Hypothalamus (tissue), 51 donors: ENCODE measurements at places on chromosomes 5 and 9.

- DNase-seq = no peak
Observed at GRCh38 chr9:123606141-123606540, 250.1 kb downstream of the CRB2 start.

GRCh38 chr5:149264439-149265067 lies 7.1 kb upstream of the AFAP1L1 start:
- no peak for DNase-seq

DNA sequence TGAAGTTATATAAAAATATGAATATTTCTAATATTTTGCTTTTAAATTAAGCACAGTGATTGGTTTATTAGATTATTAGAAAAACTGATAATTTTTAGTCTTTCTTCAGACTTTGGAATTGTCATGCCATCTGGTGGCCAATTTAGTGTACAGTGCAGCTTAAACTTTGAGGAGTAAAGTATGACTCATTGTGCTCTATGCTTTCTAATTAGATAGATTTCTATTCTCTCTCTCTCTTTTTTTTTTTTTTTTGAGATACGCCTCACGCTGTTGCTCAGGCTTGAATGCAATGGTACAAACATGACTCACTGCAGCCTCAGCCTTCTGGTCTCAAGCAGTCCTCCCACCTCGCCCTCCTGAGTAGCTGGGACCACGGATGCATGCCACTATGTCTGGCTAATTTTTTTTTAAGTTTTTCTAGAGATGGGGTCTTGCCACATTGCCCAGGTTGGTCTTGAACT lies 42.1 kb upstream of the GPR21 start:
- no peak for DNase-seq

DNA sequence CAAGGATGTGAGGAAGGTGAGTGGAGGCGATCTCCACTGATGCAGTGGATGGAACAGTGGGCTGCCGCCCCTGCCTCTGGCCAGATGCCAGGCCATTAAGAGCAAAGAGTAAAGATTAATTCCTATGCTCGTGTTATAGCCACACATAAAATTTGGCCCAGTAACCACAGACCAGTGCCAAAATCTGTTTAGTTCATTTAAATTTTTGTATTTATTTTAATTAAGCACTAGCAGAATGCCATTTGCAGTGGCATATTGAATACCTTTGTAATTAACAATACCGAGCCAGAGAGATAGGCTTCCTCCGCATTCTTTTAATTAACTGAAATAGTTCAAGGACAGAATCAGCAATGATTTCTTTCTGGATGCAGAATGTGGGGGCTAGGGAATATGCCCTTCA lies 179.8 kb downstream of the MED10 start:
- DNase-seq = no peak

DNA sequence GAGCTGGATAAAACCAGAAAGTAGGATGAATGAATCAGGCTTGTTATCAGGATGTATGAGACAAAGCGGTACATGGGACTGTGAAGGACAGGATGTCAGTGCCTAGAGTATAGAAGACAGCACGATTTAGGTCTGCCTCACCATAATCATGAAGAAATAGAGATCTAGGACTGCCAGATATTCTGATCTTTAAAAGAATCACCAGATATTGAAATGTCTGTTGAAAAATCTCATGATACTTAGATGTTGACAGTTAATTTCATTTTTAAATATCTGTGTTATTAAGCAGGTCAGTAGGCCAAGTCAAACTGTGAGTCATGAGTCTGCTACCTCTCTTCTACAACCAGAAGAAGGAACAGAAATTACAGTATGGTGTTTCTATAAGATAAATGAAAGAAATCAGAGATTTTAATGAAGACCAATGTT lies 65.0 kb downstream of the ST8SIA4 start:
- DNase-seq = no peak

- no peak for DNase-seq
Observed at GRCh38 chr5:179271821-179272325, 73.4 kb downstream of the ADAMTS2 start.

DNA sequence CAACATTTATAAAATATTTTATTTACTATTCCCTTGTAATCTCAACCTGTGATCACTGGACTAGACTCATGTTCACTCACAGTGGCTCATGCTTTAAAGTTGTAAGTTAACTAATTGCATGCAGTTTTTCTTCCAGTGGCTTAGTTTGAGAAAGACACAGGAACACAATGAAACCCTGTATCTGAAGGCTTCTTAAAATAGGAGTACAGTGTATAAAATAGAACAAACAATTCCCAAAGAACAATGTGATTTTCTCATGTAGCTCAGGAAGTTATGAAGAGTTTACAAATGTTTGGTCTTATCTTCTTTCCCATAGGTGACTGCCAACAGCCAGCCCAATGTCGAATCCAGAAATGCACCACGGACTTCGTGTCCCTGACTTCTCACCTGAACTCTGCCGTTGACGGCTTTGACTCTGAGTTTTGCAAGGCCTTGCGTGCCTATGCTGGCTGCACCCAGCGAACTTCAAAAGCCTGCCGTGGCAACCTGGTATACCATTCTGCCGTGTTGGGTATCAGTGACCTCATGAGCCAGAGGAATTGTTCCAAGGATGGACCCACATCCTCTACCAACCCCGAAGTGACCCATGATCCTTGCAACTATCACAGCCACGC lies 5.9 kb downstream of the RGMB start:
- DNase-seq = no peak

GRCh38 chr5:164206196-164206595 lies 700.8 kb downstream of the MAT2B start:
- no peak for DNase-seq

GRCh38 chr5:28399211-28399610 lies 1360.8 kb upstream of the CDH9 start:
- DNase-seq = no peak

DNA sequence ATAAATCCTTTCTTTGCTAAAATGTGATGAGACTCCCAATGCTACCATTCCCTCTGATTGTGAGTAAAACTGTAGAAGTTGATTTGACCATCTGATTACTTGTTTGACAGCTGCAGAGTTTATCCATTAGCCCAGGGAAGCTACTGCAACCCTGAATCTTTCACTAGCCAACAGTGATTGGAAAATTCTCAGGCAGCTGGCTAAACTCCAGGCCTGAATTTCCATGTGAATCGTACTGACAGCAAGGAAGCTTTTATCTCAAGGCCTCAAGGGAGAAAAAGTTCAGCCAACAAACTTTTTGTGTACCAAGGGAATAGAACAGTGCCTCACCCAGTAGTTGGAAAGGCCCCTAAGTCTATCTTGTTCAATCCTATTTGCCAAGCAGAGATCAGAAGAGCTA lies 246.7 kb upstream of the TRPM3 start:
- DNase-seq = no peak

- DNase-seq = no peak
Observed at GRCh38 chr5:137760719-137761516, 6.8 kb upstream of the HNRNPA0 start.

DNA sequence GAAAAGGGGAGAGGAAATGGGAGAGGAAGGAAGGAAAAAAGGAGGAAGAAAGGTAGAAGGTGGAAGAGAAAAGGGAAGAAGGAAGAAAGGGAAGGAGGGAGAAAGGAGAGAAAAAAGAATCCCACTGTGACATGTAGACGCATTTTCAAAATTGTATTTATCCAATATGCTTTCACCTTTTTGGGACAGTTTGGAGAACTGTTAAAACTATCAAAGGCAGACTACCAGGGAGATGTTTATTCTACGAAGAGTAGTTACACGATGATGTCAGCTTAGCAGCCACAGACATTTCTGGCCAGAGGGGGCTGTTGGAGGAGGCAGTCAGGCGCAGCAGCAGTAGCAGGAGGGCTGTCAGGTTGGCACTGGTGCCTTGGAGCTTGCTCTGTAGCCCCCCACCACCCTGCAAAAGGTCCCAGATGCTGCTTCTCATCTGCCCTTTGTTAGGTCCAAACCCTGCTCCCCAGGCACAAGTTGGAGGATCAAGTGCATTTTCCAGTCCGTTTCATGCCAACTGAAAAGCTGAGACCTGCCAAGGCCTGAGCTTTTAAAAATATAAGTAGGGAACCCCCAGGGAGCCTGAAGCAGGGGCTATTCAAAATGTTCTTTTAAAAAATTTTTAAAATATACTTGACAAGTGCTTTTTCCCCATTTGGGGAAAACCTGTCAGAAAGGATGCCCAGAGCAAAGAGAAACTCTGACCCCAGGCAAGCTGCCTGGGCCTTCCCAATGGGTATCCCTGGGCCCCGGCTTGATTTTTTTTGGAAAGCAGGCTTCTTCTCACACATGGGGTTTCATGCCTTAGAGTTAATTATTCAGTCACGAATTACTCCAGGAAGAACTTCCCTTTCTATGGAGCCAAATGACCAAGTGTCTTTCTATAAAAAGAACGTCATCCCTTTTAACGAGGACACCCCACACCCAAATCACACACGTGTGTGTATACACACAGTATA lies 203.3 kb downstream of the SLIT3 start:
- DNase-seq = no peak

DNA sequence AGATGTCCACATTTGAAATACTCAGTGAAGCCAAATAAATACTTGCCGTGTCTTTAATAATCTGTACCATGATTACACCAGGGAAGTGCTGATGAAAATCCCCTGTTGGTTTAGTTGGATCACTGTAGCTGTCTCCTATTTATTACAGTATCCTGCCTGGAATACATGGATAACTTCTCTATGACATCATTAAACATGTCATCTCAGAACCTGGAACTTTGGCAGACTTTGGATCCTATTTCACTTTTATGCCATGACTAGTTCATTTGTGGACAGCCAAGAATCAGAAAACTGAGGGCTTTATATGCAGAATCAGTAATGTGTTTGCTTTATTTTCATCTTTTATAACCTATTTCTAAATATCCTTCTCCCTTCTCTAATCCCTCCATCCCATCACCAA lies at the start of gene TXNDC8:
Gene TXNDC8, minus strand, starts transcription at position 137 of the 400 bp plus-strand sequence.
- no peak for DNase-seq

DNA sequence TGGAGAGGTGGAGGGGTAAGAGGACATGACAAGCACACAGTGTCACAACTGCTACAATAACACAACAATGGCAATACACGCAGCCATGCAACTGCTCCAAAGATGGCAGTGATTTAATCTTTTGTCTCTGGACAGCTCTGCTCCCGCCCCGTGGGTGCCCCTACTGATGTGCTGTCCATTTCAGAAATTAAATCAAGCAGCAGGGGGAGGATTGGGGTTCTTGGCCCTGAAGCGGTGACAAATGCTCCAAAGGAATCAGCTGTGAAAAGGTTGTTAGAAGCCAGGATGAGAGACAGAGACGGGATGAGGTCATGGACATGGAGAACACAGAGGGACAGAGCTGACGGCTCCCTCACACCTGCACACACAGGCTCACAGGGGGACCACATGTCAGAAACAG lies 22.6 kb downstream of the CNTFR start:
- no peak for DNase-seq

GRCh38 chr5:40796487-40796889 lies 1.7 kb downstream of the PRKAA1 start:
- no peak for DNase-seq

- no peak for DNase-seq
Observed at GRCh38 chr9:116002624-116003023, 151.0 kb upstream of the PAPPA start.

DNA sequence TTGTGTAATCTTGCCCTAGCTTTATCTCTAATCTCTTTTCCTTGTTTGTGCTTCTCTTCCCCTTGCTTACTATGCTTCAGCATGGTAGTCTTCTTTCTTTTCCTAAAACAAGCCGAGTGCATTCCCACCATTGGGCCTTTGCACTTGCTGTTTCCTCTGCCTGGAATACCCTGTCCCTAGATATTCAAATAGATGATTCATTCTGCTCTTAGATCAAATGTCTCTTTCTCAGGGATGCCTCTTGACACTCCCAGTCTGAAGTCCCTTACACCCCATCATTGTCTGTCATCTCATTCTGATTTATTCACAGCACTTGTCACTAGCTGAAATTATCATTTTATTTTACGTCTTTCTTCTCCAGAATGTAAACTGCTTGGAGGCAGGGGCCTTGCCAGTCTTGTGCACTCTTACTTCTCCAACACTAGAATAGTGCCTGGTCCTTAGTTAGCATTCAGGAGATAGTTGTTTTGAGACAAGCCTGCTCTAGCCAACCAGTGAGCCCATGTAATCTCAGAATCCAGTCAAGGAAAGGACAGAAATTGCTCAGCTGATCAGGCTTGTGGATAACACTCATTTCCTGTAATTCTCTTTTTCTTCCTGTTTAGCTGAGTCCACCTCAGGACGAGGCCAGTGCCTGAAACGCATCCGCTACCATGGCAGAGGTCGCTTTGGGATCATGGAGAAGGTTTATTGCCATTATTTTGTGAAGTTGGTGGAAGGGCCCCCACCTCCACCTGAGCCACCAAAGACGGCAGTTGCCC lies 25.4 kb downstream of the MRPL22 start:
- no peak for DNase-seq

DNA sequence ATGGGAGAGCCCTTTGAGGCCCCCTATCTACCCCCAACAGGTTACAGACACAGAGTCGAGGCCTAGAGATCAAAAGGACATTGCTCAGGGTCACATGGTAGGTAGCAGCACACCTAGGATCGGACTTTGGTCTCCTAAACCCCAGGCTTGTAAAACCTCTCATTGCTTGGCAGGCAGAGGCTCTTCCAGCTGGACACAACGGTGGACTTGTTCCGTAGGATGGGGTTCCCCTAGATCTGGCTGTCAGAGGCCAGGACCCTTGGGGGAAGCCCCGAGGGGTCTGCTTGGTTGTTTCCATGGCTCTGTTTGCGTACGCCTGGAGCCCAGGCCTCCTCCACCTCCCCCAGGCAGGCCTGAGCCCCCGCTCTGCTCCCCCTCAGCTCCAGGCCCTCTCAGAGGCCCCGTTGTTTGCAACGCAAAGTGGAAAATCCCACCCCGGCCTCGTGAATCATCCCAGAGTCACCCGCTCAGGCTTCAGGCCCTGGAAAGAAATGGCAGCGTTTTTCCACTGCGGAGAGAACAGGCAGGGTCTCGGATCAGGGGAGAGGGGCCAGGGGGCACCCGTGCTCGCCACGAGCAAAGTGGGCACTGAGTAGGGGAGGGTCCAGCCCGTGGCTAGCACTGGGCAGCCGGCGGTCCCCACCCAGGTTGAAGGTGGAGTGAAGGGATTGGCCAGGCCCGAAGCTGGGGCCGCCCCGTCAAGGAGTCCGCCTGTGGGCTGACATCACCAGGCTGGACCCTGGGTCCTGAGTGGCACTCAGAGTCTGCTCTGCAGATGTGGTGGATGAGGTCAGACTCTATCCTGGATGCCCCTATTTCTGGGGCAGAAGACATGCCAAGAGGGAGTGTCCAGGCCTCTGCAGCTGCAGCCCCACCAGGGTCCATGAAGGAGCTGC lies 19.8 kb downstream of the COL27A1 start:
- DNase-seq = no peak

DNA sequence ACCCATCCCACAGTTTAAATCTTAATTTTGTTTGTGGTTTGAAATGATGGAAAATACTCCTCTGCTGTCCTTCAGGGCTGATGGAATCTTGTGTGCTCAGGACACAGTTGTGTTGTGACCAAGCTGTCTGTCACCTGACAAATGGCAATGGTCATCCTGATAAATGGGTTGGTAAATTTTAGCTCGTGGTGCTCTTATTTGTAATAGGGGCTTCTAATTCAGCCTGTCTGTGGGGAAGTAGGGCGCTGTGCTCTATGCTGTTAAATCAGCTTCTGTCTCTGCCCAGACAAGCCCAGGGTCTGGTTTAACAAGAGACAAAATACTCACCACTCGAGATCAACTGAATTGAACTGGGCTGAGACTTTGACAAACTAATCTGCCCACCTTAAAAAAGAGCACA lies 4.5 kb downstream of the LRRTM2 start:
- DNase-seq = no peak
